Activated T-helper 1 cell treated with Interleukin-2 at 50 U/mL for 16 hours (primary cell): ENCODE measurements at places on chromosomes 5 and 9.
A peak's percentile ranks its signal among the peaks of the same experiment; 100 is the strongest.

DNA sequence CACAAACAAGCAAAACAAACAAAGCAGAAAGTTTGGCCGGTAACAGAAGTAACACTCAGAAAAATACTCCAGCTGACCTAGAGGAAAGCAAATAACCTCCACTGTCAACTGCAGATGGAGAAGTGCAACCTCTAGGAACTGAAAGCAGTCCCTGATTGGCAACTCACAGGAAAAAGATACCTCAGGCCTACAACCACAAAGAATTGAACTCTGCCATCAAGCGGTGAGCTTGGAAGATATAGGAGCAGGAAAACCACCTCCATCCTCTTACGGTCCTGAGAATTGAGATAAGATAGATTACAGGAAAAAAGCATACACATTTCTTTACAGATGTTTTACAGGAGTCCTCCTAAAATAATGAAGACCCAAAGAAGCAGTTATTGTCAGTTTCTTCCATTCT is 184.5 kb downstream of the PDZD2 start:
- DNase-seq = no peak

DNA sequence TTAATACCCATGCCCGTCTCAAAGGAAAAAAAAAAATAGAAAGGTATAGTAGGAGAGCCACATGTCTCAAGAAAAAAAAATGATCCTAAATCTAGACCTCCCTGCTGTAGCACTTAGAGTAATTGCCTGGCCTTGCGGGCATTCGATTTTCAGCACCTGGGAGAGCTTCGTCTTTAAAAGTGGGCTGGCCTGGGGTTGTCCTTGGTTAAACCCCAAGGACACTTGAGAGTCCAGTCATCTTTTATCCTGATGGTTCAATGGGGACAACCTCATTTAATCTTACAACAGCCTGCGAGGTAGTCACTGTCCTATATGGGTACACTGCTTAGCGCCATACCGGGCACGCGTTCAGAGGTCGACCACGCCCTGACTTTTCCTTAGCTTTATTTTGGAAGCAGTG is 60.1 kb downstream of the MAT2B start:
- no peak for DNase-seq

GRCh38 chr5:149408252-149409099 is 29.4 kb upstream of the IL17B start:
- DNase-seq = no peak

DNA sequence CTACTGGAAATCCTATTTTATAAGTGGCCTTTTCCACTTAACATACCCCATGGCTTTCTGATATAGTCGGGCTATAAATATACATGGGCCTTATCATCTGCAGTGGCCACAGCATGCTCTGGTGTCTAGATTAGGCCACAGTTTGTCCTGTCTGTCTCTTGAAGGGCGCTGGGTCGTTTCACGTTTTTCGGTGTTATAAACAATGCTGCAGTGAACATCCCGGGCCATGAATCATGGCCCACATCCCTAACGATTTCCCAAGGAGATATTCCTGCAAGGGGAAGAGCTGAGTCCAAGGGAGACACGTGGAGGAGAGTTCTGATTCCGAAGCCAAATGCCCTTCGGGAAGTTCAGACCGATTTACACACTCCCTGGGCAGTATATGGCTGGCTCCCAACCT is 8.4 kb downstream of the PLPP7 start:
- no peak for DNase-seq

DNA sequence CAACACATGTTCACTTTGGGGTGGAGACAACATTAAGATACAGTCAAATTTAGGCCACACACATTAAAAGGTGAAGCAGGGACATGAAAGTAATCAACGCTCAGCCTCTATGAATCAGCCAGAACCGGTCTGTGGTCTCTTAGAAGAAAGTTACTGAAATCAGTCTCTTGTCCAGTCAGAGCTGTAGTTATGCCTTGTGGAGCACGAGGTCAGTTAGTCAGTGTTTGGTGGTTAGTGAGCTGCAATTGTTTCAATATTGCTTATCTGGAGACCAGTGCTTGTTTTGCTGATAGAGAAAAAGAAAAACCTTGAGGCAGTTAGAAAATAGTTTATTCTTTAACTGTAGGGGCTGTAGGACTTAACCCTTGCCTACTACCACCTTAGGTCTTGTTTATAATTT is 157.8 kb upstream of the RASEF start:
- no peak for DNase-seq

DNA sequence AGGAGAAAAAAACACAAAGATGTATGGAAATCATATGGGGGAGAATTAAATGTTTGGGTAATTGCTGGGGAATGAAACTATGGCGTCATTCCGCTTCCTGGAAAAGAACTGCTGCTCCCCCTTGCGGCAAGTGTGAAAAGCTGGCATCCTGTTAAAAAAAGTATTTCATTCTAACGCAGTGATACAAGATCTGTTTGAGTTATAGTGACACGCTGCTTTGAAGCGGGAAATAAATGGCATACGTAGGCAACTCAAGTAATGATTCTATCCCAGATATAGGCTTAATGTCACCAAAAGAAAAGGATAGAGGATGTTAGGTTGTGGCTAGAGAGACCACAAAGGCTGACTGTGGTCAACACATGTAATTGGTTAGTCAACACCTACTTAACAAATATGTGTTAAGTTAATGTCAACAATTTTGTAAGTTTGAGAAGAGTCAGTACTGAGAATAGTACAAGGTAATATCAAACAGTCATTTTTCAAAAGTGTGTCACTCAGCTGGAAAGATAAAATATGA is 70.2 kb upstream of the ALDH1A1 start:
- peak; percentile 7 for DNase-seq
